ENCODE measurements at places on chromosomes 7 and 10.

GRCh38 chr7:2566890-2567678, 8.3 kb downstream of the IQCE start:
- DNase-seq: no peak

DNA sequence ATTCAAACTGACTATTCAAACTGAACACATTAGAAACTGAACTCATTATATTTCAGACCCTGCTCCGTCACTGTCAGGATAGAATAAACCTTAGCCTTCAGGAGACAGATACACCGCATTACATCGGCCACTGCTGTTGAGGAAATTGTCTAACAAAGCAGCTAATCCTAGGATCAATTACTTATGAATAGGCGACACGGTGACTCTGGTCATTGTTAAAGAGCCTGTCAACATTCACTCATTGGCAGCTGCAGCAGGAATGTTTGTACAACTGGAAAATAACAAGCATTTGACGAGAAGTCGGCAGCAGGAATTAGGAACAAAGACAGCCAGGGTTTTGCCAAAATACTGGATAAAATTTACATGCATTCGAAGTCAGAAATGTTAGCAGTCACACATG, 112.0 kb upstream of the MKX start:
- DNase-seq: no peak

DNA sequence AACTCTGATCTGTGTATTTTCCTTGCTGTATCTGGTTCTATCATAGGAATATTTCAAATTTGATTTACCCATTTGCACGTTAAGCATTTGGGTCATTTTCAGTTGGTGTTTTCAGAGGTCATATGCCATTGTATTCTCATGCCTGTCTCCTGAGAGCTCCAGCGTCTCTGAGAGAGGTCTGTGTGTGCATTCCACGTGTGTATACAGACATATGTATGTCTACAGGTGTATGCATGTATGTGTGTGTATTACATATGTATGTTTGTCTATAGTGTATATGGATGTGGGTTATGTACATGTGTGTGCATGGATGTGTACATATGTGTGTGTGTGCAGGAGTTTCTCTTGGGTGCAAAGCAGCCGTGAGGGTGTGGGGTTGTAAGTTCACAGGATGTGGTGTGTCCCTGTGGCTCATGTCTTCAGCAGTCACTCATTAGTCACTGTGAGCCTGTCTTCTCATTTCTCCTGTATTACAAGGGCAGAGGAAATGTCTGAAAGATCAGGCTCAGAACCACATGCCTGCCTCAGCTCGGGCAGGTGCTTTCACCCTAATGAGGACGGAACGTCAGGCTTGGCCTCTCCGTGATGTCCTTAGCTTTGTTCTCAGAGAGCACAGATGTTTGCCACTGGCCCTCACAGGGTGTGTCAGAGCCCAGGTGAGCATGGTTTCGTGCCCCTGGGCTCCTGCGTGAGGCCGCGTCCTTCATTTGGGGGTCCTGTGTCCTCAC, 101.6 kb downstream of the NKX6-2 start:
- DNase-seq: no peak

GRCh38 chr7:80014511-80014910, 120.1 kb upstream of the GNAI1 start:
- no peak for DNase-seq

GRCh38 chr7:51590746-51591145, 274.1 kb upstream of the COBL start:
- no peak for DNase-seq

DNA sequence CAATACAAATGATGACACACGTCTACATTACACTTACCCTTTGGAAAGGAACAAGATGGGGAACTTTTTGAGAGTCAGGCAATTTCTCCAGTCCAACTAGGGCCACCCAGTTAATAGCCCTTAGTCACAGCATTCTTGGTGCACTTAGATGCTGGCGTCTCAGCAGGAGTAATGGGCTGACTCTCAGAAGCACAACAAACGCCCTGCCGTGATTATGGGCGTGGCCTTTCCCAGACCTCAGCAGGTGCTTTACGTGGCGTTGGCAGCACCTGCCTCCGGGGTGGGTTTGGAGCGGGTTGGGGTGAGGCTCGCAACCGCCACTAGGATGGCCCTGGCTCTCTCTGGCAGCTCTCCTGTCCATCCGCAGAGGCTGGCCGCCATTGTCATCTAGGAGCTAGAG, 147.6 kb upstream of the SHH start:
- no peak for DNase-seq

DNA sequence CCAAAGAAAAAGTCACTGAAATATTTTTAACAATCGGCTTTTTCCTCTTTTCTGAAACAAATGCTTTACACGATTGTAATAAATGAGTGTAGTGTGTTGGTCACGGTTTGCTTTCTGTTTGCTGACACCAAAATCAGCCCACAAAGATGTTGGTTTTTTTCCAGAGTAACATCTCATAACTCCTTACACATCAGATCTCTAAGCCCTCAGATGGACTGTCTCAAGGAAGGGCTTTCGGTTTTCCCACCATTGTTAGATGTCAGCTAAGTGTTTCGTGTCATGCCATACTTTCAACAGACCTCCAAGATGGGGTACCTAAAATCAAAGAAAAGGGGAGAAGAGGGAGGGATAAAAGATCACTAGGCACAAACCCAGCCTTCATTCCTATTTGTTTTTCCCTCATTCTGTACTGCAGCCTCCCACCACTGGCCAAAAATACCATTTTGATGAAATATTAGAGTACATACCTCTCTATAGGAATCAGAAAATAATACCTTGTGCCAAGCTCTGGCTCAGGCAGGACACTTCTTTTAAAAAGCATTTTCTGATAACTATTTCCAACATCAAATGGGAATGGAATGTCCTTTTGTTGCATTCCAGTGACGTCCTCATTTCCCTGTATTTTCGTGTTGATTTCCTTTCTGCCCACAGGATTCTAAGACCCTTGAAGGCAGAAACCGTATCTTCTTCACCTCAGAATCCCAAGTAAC, 159.1 kb downstream of the DGKI start:
- DNase-seq: no peak

DNA sequence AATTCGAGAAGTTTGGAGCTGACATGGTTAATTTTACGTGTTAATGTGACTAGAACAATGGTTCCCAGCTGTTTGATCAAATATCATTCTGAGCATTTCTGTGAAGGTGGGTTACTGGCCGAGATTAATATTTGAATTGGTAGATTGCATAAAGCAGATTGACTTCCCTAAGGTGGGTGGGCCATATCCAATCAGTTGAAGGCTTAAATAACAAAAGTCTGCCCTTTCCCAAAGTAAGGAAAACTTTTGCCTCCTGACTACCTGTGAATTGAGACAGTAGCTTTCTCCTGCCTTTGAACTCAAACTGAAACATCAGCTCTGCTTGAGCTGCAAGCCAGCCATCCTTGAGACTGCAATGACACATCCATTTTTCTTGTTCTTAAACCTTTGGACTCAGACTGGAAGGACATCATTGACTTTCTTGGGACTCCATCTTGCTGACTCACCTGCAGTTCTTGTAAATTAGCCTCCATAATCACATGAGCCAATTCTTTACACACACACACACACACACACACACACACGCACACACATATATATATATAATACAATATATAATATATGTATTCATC, 63.1 kb upstream of the LRRTM3 start:
- no peak for DNase-seq

DNA sequence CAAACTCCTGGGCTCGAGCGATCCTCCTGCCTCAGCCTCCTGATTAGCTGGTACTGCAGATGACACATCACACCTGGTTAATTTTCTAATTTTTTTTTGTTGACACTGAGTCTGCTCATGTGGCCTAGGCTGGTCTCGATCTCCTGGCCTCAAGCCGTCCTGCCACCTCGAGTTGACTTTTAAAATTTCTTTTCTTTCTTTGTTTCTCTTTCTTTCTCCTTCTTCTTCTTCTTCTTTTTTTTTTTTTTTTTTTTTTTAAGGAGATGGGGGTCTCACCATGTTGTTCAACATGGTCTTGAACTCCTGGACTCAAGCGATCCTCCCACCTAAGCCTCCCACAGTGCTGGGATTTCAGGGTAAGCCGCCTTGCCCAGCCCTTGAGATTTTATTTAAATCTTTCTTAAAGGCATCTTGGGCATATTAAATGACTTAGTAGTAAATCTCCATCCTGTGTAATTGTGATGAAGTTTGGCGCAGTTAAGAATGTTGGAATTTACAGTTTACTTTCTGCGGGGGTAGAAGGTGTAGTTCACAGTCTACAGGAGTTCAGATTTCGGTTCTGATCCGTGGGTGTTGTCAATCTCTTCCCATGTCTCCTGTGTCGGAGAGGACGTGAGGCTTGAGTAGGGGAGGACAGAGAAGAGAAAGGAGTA, 1.0 kb upstream of the ITGA8 start:
- DNase-seq: no peak

DNA sequence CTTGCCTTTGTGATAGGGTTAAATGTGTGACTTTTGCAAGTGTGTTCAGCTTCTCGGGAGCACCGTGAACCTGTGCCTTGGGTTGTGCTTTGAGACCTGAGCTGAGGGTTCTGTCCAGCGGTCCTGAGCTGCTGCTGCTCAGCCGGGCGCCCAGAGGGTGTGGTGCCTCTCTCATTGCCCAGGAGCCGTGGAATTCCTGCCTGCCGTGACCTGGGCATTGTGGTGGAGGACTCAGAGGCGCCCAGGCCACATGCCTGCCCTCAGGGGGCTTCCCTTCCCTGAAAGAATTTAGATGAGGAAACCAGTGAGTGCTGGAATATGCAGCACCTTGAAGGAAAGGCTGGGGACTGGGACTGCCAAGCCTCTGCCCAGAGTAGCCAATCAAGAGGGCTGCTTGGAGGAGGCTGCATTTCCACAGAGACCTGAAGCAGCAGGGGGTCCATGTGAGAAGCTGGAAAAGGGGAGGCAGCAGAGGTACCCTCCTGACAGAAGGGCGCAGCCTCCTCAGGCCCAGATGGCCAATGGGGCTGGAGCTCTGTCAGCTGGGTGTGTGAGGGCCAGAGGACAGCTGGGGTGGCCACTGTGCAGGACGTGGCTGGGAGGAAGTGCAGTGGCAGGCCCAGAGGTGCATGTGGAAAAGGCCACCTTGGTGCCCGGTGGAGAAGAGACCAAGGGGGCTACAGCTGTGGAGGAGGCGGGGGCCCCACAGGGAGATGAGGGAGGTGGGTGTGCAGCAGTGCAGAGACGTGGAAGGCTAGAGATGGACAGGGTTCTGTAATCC, 107.3 kb downstream of the NKX6-2 start:
- no peak for DNase-seq

DNA sequence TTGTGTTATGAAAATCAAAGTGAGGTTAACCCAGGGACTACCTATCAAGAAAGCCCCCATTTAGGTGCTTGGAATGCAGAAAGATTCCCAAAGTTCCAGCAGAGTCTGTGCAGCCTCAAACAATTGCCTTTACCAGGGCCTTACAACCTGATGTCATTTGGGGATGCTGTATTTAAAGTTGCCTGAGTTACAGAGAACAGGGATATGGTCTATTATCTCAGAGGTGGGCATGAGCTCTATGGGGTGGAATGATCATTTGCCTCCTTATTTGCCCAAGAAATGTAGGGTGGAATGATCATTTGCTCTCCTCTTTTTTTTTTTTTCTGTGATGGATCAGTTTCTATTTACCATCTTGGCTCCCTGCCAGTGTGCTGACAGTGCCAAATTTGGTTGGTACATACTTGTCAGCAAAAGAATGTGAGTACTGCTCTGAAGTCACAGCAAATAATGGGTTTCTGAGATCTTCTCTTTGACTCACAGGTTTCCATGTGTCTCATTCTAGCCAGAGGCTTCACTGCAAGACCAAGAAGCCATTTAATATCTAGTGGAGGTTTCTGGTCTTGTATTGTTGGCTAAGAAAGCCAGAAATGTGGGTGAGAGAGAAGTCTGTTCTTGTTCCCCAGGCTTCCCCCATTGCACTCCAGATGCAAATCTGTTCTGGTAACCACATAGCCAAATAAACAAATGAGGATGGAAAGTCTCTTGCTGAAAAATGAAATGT, 45.5 kb upstream of the ZNRF2 start:
- DNase-seq: no peak

GRCh38 chr10:66746711-66747110, 179.1 kb upstream of the LRRTM3 start:
- DNase-seq: no peak

DNA sequence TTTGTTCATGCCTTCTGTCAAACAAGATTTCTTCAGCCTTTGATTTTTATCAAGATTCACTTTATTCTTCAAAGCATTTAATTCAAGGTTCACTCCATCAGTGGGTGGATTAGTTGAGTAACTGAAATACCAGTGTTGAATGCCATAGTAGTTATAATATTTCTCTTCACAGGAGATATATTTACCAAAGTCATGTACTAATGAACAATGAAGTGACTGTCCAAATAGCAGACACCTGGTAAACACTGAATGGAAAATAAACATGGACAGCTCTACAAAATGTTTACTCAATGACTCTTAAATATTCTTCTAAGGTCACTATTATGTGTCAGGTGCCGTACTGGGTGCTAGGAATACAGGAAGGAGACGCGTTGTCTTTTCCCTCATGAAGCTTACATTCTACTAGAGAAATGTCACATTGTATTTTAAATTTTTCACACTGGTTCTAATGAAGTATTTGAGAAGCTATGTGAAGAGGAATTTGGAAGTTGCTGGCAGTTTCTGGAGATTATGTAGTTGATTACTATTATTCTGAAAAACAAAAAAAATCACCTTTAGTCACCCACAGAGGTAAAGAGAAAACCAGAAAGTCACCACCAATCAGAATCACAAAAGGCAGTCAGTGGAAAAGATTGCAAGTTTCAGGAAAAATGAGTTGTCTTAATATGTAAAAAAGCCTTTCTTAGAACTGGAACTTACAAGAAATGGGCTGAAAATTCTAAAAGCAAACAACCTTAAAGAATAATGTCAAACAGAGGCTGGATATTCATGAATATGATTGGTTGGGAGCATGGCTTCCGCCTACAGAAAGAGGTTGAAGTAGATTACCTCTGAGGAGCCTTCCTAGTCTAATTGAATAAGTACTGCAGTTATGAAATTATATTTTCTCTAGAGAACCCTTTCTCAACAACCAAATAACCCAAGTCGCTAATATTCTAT, 84.5 kb downstream of the RTKN2 start:
- no peak for DNase-seq

DNA sequence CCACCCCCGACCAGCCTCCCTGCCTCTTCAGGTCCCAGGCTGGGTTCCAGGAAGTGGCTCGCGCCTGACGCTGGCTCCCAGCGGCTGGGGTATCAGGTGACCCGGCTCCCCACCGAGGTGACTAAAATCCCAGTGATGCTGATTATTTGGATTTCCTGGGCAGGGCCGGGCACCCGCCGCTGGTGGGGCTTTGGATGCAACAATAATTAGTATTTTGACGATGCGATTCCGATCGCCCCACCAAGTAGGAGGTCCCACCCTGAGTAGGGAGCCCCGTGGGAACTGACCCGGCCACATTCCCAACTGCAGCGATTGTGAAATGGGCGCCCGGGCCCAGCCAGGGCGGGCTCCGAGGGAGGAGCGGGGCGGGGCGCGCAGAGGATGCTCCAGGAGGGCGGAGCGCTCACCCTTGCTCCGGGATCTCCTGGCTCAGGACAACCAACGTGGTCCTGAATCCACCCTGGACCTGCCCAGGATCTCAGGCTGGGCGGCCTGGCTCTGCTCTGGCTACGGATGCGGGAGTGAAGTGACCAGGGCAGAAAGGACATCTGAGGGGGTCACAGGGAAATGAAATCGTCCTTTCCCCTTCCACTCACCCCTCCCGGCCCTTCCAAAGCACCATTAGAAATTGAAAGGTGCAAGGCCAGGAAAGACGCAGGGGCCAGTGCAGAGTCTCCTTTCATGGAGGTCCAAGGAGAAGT, 32.6 kb downstream of the DUSP5 start:
- DNase-seq: no peak

Measured in activated naive CD4-positive, alpha-beta T cell (primary cell).